ENCODE measurements at places on chromosomes 1 and 21. TPM values are rescaled to one million over a fixed set of nuclear protein-coding genes. Genes with fewer than 3 reads are reported as not detected.

The IGSF8 gene
- 15.6 TPM for total RNA-seq

The S100A10 gene
- 46.1 TPM for total RNA-seq

The BCAR3 gene
- total RNA-seq: 7.9 TPM

The RXFP4 gene
- total RNA-seq: not detected

The ADAMTS1 gene
- 2.0 TPM for total RNA-seq

DNA sequence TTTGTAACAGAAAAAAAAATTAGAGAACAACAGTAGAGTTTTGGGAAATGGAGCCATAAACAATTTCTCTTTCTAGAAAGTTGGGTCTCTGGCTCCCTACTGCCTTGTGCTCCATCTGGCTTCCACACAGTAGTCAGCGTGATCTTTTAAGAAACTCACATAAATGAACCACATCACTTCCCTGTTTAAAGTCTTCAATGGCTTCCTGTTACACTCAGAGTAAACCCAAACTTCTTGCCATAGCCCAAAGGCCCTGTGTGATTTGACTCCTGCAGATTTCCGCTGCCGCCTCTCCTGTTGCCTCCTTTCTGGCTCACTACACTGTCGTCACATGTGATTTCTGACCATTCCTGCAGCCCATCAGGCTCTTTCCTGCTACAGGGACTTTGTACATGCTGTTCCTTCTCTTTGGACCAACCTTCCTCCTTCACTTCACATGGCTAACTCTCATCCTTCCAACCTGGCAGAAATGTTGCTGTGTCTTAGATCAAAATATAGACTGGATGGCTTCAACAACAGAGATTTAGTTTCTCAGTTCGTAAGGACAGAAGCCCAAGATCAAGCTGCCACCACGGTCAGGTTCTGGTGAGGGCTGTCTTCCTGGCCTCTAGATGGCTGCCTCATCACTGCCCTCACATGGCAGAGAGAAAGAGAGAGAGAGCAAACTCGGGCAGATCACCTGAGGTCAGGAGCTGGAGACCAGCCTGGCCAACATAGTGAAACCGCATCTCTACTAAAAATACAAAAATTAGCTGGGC, 34.0 kb downstream of the OPRD1 start:
- DNase-seq: no peak
- no peaks in the 10 kb centered on the region for H3K4me1 ChIP-seq
- no peak overlapping the region for H3K4me3 ChIP-seq
- H3K27ac ChIP-seq: no peak overlapping the region

GRCh38 chr1:12692967-12693782, 22.7 kb upstream of the AADACL3 start:
- no peak overlapping the region for H3K27ac ChIP-seq
- no peaks in the 10 kb centered on the region for H3K4me1 ChIP-seq
- no peak for DNase-seq
- H3K27me3 ChIP-seq: no peaks in the 10 kb centered on the region
- no peak overlapping the region for H3K4me3 ChIP-seq

DNA sequence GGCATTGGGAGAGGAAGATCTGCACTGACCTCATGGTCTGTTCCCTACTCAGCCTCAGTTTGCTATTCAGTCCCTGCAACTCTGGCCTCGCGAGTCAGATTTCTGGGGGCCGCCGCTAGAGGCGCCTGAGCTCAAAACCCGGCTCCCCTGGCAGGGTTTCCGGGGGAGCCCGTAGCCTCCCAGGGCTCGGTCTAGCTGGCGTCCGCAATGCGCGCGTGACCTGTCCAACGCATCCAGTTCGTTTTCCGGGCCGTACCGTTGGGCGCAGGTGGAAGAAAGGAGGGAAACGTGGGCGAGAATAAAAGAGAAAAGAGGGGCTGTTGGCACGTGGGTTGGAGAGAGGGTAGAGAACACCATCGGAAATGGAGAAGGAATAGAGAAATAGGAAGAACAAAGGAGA, at the start of gene ADAM30:
TSS of gene ADAM30 (minus strand) at position 213 of the 400 bp plus-strand sequence. CDS start at position 34, 179 bp downstream.
- no peaks in the 10 kb centered on the region for H3K4me1 ChIP-seq
- no peaks in the 10 kb centered on the region for H3K36me3 ChIP-seq
- H3K27me3 ChIP-seq: no peaks in the 10 kb centered on the region
- no peak for DNase-seq

DNA sequence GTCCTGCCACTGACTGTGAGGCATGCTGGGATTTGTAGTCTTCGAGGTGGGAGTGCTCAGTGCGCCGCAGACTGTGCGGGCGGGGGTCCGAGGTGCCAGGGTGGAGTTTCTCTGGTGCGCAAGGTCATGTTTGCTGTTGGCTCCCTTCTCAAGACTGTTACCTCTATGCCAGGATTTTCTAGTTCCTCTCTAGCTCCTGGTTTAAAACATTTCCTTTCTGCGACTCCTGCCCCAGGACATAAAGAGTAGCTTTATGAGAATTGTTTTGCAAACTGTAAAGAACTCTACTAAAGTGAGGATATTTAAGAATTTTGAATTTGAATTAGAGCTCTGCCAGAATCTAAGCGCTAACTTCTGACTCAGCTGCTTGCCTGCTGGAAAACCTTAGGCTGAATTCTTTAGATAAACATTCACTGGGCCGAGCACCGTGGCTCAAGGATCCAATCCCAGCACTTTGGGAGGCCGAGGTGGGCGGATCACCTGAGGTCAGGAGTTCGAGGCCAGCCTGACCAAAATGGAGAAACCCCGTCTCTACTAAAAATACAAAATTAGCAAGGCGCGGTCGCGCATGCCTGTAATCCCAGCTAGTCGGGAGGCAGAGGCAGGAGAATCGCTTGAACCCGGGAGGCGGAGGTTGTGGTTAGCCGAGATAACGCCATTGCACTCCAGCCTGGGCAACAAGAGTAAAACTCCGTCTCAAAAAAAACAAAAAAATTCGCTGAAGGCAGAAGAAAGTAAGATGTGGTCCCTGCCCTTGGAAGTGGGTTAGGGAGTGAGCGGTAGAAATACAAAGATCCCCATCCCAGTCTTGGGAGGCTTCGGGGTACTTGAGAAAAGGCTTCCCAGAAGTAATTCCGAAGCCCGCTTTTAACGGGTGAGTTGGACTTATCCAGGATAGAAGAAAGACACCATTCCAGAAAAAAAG, 992 bp upstream of the USP48 start:
- no peaks in the 10 kb centered on the region for H3K36me3 ChIP-seq
- DNase-seq: no peak
- no peaks in the 10 kb centered on the region for H3K27me3 ChIP-seq
- peak overlapping the region; percentile 93 for H3K4me3 ChIP-seq
- H3K4me1 ChIP-seq: peaks cover 16% of the 10 kb centered on the region

DNA sequence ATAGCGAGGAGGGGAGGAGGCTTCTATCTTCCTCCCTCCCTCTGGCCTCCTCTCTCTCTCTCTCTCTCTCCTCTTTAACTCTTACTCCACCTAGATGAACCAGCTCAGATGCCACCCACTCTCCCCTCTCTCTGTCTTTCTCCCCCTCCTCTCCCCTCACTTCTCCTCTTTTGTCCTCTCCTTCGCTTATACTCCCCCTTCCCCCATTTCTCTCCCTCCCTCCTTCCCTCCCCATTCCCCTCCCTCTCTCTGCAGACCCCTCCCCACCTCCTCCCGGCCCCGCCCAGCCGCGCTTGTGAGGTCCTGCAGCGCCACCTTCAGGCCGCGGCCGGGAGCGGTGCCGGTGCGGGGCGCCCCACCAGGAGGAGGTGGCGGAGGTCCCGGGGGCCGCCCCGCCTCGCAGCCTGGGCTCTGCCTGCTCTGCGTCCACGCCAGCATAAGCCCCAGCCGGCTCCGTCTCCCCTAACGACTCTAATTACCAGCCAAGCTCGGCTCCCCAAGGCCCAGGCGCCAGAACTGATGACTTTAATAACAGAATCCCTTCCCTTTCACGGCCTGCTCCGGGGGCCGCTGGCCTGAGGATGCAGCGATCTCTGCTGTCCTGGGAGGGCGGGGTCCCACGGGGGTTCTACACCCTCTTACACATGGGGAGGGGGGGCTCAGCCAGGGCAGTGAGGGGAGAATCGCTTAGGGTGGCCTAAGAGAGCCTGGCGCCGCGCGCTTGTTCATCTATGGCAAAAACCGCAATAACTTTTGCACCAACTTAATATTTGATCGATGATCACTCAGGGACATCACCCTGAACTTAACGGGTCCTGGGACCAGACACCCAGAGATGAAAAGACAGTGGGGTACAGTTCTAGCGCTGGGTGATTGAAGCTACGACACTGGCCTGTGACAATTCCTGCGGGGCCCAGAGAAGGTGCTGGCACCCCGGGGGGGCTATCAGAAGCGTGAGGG, 637.3 kb downstream of the MATN1 start:
- no peak overlapping the region for H3K4me3 ChIP-seq
- no peaks in the 10 kb centered on the region for H3K4me1 ChIP-seq
- H3K27ac ChIP-seq: no peak overlapping the region
- no peaks in the 10 kb centered on the region for H3K36me3 ChIP-seq

Data from thymus (tissue), 14 donors.